ENCODE measurements at places on chromosomes 16 and 17. TPM values are rescaled to one million over a fixed set of nuclear protein-coding genes. Genes with fewer than 3 reads are reported as not detected.

COX11 gene
- total RNA-seq = 68.7 TPM

KRT17 gene
- total RNA-seq = not detected

ANKRD40CL gene
- not detected for total RNA-seq

SLC38A8 gene
- not detected for total RNA-seq

ADAD2 gene
- not detected for total RNA-seq

TP53TG3 gene
- total RNA-seq = not detected

FNDC8 gene
- not detected for total RNA-seq

CCL8 gene
- not detected for total RNA-seq

B3GNT9 gene
- 2.6 TPM for total RNA-seq

CRYBA1 gene
- 1.0 TPM for total RNA-seq

ULK2 gene
- total RNA-seq = 20.6 TPM

- no peak for DNase-seq
Measured at GRCh38 chr17:71180801-71181385, 939.9 kb upstream of the SOX9 start.

- peak; percentile 94 for DNase-seq
Measured at GRCh38 chr16:4801962-4802658, at the start of gene ROGDI. Gene ROGDI, minus strand, starts transcription at chr16:4802633. Its CDS starts 62 bp downstream, at chr16:4802571.

GRCh38 chr16:84791088-84791487, 28.7 kb upstream of the CRISPLD2 start:
- no peak for DNase-seq

- no peak for DNase-seq
Measured at GRCh38 chr16:54275956-54276355, 10.6 kb downstream of the IRX3 start.

GRCh38 chr17:79220201-79220712, 145.6 kb downstream of the ENGASE start:
- peak; percentile 48 for DNase-seq

DNA sequence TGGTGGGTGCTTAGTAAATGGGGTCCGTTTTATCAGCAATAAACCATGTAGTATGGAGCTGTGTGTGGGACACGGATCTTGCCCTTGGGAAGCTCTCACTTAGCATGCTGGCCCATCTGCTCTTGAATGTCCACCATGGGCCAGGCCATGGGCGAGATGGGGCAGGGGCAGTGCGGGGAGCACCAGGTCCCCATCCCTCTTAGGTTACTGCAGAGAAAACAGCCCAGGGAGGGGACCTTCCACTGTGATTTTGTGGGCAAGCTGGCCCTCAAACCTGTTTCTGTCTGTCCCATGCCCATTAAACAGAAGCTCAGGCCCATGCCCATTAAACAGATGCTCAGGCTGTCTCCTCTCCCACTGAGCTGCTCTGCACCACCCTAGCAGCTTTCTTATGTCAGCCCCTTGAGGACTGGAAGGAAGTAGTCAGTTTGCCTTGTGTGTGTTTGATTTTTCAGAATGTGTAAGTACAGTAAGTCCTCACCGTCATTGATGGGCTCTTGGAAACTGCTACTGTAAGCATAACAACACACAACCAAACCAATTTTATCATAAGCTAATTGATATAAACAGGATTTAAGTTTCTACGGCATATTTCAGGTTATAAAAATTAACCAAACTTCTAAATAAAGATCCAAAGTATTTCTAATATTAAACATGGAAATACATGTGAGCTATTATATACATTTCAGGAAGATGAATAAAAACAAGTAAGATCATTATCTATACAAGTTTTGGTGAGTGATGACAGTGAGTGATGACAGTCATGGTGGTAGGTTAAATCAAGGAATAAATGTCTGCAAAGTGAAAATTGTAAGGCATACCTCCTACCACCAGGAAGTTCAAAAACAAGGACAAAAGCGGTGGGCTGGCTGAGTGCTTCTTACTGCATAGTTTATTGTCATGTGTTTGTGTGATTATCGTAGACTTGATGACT, 11.5 kb downstream of the MPRIP start:
- no peak for DNase-seq

DNA sequence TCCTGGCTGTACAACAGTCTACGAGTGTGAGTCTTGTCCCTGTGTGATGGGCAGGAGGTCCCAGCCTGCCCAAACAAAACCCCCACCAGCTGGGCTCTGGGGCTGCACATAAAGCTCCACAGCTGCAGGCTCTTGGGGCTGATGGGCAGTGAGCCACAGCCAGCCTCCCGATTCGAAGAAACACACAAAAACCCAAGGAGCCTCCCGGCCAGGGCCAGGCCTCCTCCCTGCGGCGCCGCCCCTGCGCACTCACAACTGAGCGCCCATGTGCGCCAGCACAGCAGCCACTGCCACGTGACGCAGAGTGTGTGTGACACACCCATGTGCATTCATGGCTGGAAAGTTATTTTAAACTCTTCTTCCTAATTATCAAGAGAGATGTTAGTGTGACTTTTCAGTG, 30.6 kb upstream of the FAAP100 start:
- DNase-seq = no peak

DNA sequence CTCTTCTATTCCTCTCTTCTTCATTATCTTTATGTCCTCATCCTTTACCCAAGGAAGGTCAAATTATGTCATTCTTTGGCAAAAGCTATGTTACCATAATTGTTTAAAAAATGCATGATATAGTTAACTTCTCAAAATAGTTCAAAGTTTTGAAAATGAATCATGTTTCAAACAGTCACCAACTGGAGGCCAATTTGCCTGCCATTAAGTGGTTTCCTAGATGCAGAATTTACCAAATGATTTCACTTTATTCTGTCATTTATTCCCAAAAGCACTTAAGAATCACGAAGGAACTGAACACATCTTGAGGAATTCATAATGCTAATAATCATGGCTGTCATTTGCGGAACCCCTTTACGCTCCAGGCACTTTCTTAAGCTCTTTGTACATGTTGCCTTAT, 190.9 kb upstream of the CDH11 start:
- DNase-seq = no peak

DNA sequence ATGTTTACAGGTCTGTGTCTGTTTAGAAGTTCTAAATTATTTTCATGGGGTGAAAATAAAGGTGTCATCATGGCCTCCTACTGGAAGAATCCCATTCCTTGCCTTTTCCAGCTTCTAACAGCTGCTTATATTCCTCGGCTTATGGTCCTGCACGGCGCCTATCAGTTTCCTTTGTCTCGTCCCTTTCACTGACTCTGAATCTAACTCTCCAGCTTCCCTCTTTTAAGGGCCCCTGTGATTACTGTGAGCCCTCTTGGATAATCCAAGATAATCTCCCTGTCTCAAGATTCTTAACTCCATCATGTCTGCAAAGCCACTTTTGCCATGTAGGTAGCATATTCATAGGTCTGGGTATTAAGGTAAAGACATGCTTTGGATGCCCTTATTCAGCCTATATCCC, 441.0 kb upstream of the ERCC4 start:
- DNase-seq = peak; percentile 39

- no peak for DNase-seq
Measured at GRCh38 chr16:53511403-53512280, 8.6 kb upstream of the AKTIP start.

GRCh38 chr17:57605675-57606105, 139.4 kb downstream of the CCDC182 start:
- no peak for DNase-seq
